ENCODE measurements at places on chromosomes 5 and 9.

DNA sequence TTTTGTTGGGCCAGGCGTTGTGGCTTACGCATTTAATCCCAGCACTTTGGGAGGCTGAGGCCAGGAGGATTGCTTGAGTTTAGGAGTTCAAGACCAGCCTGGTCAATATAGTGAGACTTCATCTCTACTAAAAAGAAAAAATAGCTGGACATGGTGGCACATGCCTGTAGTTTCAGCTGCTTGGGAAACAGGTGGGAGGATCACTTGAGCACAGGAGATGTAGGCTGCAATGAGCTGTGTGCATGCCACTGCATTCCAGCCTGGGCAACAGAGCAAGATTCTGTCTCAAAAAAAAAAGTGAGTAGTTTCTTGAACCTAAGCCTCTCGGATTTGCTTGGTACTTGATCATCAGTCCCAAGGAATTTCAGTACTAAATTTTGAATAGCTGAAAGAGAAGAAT lies 26.9 kb downstream of the G3BP1 start:
- no peak for DNase-seq

GRCh38 chr5:135448071-135448739 lies 1.1 kb upstream of the DCANP1 start:
- no peak for DNase-seq

DNA sequence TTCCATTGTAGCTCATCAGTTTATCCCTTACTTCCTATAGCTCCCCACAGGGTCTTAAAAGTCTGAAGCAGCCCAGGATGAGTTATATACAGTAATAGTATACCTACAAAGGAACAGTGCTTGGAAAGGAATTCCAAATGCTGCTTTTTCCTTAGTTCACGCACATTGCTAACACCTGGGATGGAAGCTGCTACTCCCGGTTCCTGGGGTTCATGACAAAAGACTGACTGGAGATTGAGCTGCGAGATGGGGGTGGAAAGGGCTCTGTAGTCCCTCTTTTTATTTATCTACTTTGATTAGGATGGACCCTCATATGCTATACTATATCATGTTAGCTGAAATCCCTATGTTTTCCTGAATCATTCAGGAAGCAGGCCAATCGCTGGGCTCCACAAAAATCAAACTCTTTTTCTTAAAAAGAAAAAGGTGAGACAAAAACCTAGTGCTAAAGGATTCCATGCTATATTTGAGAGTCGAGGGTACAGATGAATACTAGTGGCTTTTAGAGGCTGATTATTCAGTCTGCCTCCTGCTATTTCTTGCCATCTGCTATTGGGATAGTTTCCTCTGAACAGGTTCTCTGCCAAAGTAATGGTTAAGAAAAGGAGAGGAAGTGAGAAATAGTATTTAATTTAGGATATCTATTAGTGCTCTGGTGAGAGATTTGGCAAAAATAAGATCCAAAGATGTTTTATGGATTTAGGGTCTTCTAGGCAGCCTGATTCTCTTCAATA lies 81.2 kb downstream of the MRPS27 start:
- no peak for DNase-seq

- peak; percentile 72 for DNase-seq
These were observed 52.7 kb downstream of the RNF145 start for GRCh38 chr5:159156426-159157238.

GRCh38 chr5:154236011-154236410 lies 45.5 kb downstream of the GALNT10 start:
- DNase-seq, result no peak

Data from MM.1S (cell line).